ENCODE measurements at places on chromosomes 4 and X. TPM values are rescaled to one million over a fixed set of nuclear protein-coding genes. Genes with fewer than 3 reads are reported as not detected.

LNX1 gene
- total RNA-seq, result 6.9 TPM

TRIM75 gene
- total RNA-seq, result not detected

GRCh38 chr4:126627255-126627654 lies 1005.5 kb upstream of the INTU start:
- no peak for DNase-seq

- no peak for DNase-seq
These were observed 8.7 kb downstream of the ATP11C start for GRCh38 chrX:139924069-139924695.

- DNase-seq, result no peak
These were observed 288.1 kb downstream of the SH3BGRL start for GRCh38 chrX:81489987-81490386.

DNA sequence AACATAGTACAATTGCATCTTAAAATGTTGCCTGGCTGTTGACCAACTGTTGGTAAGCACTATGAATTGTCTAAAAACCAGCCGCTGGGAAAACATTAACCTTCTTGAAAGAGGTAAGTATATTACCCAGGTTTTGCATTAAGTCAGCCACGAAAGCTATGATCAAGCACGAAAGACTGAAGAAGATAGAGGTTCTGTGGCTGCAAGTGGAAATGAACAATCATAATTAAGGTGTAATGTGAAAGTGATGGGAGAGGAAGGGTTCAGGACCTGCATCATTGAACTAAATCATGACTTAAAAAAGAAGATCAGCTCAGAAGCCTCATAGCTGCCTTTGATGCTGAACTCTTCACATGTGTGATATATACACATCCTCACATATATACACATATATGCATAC lies 341.0 kb downstream of the NR3C2 start:
- no peak for DNase-seq

DNA sequence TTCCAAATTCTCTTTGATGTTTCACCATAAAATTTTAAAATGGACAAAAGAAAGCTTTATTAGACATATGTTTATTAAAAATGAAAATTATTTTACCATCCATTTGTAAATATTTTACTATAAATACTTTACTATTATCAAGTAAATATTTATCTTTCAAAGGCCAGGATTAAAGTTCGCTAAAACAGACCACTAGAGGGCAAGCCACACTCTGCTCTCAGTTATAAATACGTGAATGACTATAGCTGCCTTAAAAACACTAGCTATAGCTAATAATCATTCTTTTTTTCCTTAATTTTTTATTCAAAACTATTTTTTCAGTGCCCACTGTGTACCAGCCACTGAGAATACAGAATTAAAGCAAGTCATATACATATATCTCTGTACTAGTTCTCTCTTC lies 38.6 kb downstream of the UNC5C start:
- no peak for DNase-seq

DNA sequence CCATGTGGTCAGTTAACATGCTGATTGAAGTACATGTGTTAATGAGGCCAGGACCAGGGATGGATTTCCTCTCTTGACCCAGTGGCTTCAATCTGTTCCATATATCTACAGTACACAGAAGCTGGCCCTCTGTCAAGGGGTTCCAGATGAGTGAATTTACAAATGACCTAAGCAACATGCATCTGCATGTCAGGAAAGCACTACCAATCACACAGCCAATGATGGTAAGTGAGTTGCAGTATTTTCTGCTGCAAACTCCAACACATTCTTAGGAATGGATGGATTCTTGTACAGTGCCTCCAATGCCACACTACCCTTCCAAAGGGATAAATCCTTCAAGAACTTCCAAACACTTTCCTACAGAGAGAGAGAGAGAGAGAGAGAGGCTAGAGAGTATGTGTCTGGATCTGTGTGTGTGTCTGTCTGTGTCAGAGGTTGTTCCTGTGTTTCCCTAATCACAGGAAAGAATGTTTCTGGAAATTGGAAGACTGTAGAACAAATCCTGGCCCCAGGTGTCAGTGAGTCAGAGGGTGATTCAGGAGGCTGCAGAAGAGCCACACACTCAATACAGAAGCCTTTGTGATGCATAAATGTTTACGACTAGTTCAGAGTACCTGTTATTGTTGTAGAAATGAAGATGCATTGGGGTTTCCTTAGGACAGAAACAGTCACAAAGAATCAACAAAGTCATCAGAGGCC lies 107.5 kb downstream of the GUCY2F start:
- peak; percentile 21 for DNase-seq

GRCh38 chr4:2907706-2908293 lies 55.4 kb downstream of the NOP14 start:
- no peak for DNase-seq

DNA sequence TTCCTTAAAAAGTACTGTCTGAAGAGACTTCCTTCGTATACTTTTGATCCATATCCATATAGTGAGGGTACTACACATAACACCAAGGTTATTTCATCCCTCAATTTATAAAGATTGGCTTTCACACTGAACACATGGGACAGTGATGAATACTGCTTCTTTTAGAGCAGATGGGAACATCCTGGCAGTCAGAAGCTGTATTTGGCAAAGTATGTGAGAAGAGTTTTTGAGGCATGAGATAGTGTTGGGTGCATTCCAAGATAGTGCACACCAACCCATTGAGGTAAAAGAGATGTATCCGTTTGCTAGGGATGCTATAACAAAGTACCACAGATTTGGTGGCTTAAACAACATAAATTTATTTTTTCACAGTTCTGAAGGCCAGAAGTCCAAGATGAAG lies 141.1 kb downstream of the MOSPD2 start:
- DNase-seq, result no peak

GRCh38 chr4:175834312-175834672 lies 22.2 kb upstream of the GPM6A start:
- DNase-seq, result no peak

GRCh38 chr4:59037812-59038211 lies 1927.6 kb upstream of the IGFBP7 start:
- DNase-seq, result no peak

- DNase-seq, result no peak
These were observed 111.3 kb upstream of the ELOVL6 start for GRCh38 chr4:110309675-110310074.

DNA sequence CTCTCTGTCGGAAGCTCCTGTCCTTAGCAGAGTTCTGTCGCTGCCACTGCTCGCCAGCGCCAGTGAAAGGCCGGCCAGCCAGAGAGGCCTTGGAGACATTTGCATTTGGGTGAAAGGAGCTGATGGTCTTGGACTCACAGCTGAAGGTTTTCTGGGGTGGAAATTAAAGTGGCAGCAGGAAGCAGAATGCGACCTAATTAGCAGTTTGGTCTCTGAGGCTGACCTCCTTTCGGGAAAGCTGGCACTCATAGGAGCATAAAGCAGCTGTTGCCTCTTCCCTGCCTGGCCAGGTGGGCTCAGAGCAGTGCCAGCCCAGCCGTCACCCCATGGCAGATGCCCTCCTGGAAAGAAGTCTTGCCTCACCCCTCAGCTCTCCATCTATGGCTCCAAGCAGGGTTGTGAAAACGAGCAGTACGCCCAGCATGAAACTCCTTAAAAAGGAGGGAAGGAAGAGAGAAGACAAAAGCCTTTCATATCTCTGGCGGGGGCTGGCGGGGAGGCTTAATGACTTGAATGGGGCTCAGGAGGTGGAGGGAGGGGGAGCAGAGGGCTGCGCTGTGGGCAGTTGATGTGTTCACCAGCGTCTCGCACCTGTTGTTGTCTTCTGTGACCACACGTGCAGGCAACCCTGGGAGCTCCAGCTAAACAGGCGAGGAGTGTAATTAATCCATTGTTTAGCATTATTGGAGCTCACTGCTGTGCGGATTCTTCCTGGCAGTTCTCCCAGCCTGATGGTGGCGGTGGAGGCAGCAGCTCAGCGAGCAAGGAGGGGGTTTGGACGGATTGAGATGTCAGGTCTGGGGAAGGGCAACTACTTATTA lies 264.0 kb downstream of the MID1IP1 start:
- DNase-seq, result no peak

Measured in kidney epithelial cell (primary cell).